ENCODE measurements at places on chromosomes 6 and 20. TPM values are rescaled to one million over a fixed set of nuclear protein-coding genes. Genes with fewer than 3 reads are reported as not detected.

DNA sequence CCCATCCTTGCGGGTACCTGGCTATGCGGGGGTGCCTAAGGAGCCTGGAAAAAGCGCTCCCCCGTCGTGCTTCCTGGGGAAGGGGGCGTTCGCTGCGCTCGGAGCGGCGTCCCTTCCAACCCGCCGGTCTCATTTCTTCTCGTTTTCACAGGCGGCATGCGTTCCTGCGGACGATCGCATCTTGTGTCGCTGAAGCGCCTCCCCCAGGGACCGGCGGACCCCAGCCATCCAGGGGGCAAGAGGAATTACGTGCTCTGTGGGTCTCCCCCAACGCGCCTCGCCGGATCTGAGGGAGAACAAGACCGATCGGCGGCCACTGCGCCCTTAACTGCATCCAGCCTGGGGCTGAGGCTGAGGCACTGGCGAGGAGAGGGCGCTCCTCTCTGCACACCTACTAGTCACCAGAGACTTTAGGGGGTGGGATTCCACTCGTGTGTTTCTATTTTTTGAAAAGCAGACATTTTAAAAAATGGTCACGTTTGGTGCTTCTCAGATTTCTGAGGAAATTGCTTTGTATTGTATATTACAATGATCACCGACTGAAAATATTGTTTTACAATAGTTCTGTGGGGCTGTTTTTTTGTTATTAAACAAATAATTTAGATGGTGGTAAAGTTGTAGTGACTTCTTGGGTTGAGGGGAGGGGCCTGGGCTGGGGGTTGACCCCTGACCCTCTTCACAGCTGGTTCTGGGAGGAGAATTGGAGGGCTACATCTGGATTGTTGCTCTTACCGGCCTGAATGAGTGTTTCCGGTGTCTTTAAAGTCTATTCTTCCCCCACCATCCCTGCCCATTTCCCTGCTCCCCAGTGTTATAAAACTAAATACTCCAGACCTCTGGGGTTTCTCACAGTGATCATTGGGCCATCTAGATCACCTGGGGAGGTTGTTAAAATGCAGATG, 1.1 kb downstream of the ID1 start:
- DNase-seq, result no peak

GRCh38 chr6:169824848-169825557, 73.6 kb downstream of the ERMARD start:
- DNase-seq, result no peak

DNA sequence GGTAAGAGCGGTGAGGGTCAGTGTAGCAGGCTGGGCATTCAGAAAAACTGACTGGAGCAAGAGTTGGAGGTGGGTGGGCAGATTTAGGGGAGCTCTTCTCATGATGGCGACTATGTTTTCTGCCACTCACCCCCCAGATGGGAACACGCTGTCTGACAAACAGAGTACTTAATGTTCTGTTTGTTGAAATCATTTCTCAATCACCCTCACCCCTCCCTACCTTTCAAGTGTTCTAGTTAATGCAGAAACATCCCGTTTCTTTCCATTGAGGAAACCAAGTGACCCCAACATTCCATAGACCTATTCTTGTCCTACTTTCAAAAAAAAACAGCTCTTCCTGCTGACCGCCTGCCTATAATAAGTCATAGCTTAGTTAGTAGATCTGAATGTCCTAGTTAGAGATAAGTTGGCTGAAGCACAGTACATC, 132.5 kb upstream of the NEDD9 start:
- DNase-seq, result no peak

The PAK5 gene
- polyA plus RNA-seq, result 0.39 TPM

The GLYATL3 gene
- polyA plus RNA-seq, result not detected

The OPRL1 gene
- 1.4 TPM for polyA plus RNA-seq

The C6orf163 gene
- polyA plus RNA-seq, result 2.6 TPM

All from left renal cortex interstitium (tissue), 4 donors.